B cell (primary cell): ENCODE measurements at places on chromosomes 16 and 17. TPM values are rescaled to one million over a fixed set of nuclear protein-coding genes. Genes with fewer than 3 reads are reported as not detected.

The EVI2B gene
- total RNA-seq, result 125 and 132 TPM in 2 replicates

The SDF2 gene
- total RNA-seq, result 38.1 and 40.4 TPM in 2 replicates

The TMC7 gene
- total RNA-seq, result not detected in 2 replicates

The TMC6 gene
- 891 and 910 TPM in 2 replicates for total RNA-seq

The TBC1D3C gene
- total RNA-seq, result 7.3 and 13.5 TPM in 2 replicates

DNA sequence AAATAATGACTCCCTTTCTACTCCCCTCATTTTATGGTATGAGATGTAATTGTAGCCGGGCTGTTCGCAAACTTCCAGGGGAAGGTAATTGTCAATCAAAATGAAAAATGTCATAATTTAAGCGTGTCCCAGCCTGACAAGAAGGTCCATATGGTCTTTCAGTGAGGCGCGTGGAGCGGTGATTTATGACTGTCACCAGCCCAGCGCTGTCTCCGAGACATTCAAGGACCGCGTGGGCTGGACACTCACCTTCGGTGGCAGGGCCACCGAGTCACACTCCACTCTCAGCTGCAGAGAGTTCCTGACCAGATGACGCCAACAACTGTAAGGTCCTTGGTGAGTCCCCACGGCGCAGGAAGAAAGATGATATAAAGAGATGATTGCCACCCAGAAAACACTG is 157.7 kb upstream of the TNRC6C start:
- DNase-seq, result no peak

DNA sequence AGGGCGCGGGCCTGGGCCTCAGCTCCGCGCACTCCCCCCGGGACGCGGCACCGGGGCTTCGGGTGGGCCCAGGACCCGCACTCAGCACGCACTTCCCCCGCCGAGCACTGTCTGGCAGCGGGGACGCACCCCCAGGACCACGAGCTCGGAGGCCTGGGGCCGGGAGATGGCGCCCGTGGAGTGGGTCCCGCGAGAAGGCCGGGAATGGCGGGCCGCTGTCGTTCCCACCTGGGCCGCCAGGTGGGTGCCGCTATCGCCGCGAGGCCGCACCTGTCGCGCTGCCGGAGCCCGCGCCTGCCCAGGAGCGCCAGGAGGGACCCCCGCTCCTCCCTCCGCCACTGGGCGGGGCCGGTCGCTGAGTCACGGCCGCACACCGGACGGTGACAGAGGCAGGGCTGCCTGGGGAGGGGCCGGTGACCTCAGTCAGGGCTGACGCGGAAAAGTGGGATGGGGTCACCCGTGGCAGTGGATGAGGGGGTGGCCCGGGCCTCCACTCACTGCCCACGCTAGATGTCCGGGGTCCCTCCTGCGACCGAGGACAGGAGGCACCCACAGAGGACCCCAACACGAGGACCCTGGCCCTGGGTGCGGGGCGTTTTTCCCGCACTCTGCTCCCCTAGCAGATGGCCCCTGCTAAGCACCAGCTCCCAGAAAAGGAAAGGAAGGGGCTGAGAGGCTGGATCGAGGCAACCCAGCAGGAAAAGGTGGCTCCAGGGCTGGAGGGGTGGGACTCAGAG is 6.9 kb upstream of the ACTG1 start:
- peak; percentile 88 for DNase-seq

GRCh38 chr17:33267271-33267790 is 25.8 kb downstream of the ASIC2 start:
- no peak for DNase-seq

DNA sequence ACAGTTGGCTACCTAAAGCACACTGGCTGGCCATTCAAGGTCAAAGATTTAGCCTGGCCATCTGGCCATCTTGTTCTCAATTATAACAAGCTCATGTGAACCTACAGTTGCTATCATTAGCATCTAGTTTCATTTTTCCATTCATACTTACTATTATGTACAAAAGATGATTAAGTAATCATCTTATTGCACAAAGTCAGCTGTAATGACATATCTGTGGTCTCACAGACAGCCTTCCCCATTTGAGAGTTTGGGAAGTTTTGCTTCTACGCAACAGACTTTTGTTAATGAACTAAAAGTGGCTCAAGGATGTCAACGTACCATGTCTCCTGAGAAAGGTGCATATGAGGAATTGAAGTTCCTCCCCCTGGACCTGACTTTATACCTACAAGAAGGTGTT is 51.3 kb downstream of the HS3ST3B1 start:
- no peak for DNase-seq

DNA sequence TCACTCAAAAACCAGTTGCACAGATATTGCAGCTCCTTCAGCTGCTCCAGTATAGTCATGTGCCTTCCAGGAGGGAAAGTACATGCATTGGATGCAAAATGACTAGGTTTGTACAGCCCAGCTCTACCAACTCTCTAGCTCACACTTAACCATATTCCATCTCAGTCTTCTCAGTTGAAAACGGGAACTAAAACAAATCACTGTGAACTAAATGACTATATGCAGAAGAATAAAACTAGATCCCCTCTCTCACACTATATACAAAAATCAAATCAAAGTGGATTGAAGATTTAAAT is 24.9 kb downstream of the DCUN1D3 start:
- DNase-seq, result peak; percentile 16

- DNase-seq, result no peak
Observed at GRCh38 chr16:78060295-78060694, 37.9 kb downstream of the CLEC3A start.

GRCh38 chr16:89986600-89986999 is 32.7 kb downstream of the DBNDD1 start:
- peak; percentile 45 for DNase-seq

GRCh38 chr17:8109661-8110455 is 8.5 kb downstream of the ALOXE3 start:
- peak; percentile 87 for DNase-seq

GRCh38 chr17:5707482-5707881 is 123.2 kb upstream of the NLRP1 start:
- no peak for DNase-seq

DNA sequence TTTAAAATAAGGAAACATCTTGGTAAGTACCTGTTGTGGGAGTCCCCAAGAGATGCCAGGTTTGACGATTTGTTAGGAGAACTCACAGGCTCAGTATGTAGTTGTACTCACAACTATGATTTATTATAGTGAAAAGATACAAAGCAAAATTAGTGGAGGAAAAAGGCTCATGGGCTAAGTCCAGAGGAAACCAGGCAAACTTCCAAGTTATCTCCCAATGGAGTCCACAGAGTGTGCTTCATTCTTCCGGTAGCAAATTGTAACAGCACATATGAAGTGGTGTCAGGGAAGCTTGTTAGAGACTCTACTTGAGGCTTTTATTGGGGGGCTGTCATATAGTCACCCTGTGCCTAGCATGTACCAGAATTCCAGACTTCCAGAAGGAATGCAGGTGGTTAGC is 2.3 kb downstream of the DDX19A start:
- DNase-seq, result no peak

DNA sequence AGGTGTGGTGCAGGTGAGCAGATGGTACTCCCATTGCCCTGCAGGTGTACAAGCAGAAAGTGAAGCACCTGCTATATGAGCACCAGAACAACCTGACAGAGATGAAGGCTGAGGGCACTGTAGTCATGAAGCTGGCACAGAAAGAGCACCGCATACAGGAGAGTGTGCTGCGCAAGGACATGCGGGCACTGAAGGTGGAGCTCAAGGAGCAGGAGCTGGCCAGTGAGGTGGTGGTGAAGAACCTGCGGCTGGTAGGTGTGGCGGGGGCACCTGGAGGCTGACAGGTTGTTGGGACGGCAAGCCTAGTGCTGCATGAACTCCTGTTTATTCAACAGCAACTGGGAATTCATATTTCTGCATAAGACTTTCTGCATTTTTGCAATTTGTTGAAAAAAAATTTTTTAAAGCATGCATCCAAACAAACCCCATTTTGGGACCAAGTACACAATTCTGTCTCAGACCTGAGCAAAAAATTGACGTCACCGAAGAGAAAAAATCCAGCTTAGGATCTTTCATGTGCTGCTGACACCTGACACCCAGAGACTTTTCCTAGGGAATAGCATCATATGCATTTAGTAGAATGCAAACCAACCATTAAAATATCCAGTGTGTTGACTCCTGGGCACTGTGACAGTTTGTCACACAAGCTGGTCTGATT is 13.5 kb upstream of the DBNDD1 start:
- DNase-seq, result no peak

DNA sequence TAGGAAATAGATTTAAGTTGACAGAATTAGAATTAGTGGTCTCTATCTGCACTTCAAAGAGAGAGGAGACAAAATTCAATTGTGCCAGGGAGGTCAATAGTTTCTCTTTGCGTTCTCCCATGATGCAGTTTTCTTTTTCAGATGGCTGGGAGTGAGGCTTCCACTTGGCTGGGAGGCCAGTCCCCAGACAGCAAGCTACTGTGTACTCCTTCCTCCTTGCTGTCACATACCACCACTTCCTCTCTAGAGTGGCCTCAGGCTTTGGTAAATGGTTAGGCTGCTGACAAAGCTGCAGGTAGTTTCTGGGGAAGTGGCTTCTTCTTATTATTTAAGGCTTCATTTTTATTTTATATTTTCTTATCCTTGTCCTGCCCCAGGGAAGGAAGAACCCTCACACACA is 106.2 kb upstream of the HS3ST4 start:
- DNase-seq, result no peak

DNA sequence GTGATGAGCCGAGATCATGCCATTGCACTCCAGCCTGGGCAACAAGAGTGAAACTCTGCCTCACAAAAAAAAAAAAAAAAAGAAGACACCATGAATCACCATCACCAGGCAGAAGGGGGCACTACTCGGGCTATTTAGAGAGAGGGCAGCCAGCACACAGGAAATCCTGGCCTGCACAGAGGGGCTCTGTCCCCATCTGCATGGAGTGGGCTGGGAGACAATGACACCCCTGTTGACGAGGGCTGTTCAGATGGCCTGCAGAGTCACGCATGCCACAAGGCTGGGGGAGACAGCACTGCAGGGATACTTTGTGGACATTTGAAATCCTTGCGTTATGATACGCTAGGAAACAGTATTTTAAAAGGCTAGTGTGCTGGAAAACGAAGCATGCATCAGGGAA is 48.3 kb downstream of the CUEDC1 start:
- no peak for DNase-seq

- DNase-seq, result peak; percentile 44
Observed at GRCh38 chr16:10806698-10807097, 11.9 kb downstream of the TVP23A start.

- no peak for DNase-seq
Observed at GRCh38 chr17:21288571-21289017, 4.1 kb downstream of the MAP2K3 start.

DNA sequence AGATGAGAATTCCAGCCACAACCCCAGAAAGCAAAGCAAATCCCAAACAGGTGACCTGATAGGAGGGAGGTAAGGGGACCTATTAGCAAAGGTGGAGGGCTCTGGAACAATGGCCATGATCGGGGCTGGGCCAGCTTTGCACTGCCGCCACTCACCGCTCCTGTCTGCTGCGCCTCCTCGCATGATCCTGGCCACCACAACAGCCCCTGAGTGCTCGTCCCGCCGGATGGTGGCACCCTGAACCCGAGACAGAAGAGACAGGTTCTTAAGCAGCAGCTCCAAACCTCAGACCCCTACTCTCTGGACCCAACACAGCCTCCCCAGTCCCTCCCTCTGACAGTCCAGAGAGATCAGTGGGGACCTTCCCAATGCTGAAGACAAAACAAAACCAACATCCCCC is 5.3 kb downstream of the MPP3 start:
- DNase-seq, result no peak

- DNase-seq, result no peak
Observed at GRCh38 chr17:41796121-41796895, 9.8 kb upstream of the JUP start.

GRCh38 chr17:52181782-52182181 is 23.3 kb upstream of the CA10 start:
- no peak for DNase-seq

DNA sequence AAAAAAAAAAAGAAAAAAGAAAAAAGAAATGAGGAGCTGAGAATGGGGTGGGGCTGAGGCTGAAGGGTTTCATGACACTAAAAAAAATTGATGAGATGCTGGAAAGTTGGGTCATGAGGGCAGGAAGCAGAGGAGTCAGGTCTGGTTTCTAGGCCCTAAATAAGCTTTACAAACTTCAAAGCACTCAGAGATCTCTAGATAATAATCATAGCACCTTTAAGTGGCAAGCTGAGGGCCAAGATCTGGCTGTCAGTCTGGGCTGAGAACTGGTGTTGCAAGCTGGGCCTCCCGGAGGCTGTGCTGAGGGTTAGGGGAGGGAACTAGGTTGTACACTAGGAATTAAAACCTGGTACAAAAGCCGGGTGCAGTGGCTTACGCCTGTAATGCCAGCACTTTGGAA is 6.4 kb downstream of the ZNF764 start:
- no peak for DNase-seq

GRCh38 chr17:35146214-35146833 is 1.3 kb upstream of the UNC45B start:
- no peak for DNase-seq

- no peak for DNase-seq
Observed at GRCh38 chr17:48639136-48639535, 13.0 kb upstream of the HOXB9 start.

GRCh38 chr16:62157544-62157943 is 121.3 kb upstream of the CDH8 start:
- no peak for DNase-seq

GRCh38 chr16:9909072-9909825 is 273.0 kb downstream of the GRIN2A start:
- DNase-seq, result no peak

- peak; percentile 64 for DNase-seq
Observed at GRCh38 chr16:17474572-17474971, 3.8 kb upstream of the XYLT1 start.

DNA sequence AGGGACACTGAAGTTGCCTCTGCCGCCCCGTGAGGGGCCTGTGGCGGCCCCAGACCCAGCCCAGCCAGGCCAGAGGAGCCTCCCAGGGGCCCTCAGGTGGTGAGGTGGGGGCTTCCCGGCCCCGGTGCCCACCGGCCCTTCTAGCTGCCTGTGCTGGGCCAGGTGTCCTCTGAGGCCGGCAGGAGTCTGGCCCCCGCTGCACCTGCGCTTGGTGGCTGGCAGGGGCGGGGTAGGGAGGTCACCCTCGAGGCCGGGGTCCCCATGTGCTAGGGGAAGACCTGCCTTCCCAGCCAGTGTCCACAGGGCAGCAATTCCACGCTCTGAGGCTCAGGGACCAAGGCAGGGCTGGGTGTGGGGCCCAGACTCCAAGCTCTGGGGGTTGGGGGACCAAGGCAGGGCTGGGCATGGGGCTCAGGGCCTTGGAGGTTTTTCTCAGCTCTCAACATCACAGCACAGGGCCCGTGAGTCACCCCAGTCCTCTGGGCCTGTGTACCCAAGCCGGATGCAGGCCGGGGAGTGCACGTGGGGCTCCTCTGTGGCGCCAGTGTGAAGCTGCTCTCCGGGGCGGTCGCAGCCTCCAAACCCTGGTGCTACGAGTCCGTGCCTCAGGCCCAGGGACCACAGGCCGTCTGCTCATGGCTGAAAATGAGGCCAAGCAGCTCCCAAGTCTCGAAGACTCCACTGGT is 1.3 kb upstream of the CCDC154 start:
- DNase-seq, result no peak
